ENCODE measurements at places on chromosomes 11 and 22. TPM values are rescaled to one million over a fixed set of nuclear protein-coding genes. Genes with fewer than 3 reads are reported as not detected.

- no peak for DNase-seq
These were observed 22.6 kb upstream of the PKNOX2 start for GRCh38 chr11:125141686-125142535.

- peak; percentile 91 for DNase-seq
These were observed 1.5 kb upstream of the LARGE1 start for GRCh38 chr22:33921525-33922348.

GRCh38 chr11:43567396-43567975 lies 113.1 kb upstream of the HSD17B12 start:
- DNase-seq = no peak

DNA sequence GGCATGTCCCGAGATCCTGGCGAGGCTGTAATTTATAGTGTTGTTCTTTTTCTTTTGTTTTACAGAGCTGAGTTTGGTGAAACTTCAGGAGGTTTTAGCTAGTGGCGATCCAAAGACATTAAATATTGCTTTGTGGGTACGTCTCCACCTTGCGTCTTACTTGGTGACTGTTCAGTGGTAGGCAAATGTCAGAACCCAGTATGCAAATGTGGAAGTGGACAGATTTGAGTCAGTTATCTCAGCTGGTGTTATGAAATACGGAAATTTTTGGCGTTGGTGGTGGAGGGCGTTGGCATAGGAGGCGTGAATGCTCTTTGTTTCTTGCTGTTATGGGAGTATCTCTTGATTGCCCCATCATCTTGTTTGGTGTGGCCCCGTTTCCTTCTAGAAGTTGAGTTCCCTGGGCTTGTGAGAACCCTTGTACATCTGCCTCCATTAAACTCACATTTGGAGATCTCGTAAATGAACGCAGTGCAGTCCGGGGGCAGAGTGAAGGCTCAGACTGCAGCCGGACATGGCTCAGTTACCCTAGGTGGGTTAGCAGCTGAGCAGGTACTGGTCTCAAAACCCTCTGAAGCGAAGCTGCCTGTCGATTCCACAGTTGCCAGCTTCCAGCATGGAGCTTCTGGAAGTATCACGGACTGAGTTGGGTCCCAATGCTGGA lies 39.9 kb downstream of the PTPRJ start:
- no peak for DNase-seq

GRCh38 chr11:62976109-62976508 lies 8.7 kb downstream of the SLC22A6 start:
- no peak for DNase-seq

GRCh38 chr11:45212566-45213315 lies 66.3 kb downstream of the PRDM11 start:
- peak; percentile 38 for DNase-seq

GRCh38 chr11:92830377-92831155 lies 138.9 kb upstream of the MTNR1B start:
- no peak for DNase-seq

- no peak for DNase-seq
These were observed 752 bp downstream of the POU2AF1 start for GRCh38 chr11:111378185-111378860.

- DNase-seq = peak; percentile 52
These were observed 75.0 kb downstream of the CDKN1C start for GRCh38 chr11:2810411-2811205.

- no peak for DNase-seq
These were observed 69.7 kb downstream of the TEAD1 start for GRCh38 chr11:12743834-12744449.

DNA sequence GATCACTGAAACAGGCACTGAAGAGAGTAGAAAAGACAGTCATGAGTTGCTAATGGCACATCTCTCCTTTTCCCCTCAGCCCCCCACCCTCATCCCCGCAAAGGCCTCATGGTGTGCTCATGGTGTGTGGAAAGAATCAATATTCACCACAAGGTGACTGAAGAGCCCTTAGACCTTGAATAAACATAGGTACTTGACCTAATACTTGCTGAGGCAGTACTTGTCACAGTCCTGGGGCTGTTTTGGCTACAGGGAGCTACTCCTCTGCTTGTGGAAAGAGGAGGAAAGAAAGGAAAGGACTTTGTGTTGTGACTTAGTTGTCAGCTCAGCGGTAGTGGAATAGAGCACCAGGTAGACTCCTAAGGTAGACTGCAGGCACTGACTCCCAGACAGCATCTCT lies 537.8 kb upstream of the CCDC179 start:
- DNase-seq = no peak

- no peak for DNase-seq
These were observed 5.5 kb downstream of the ADM start for GRCh38 chr11:10310301-10310841.

DNA sequence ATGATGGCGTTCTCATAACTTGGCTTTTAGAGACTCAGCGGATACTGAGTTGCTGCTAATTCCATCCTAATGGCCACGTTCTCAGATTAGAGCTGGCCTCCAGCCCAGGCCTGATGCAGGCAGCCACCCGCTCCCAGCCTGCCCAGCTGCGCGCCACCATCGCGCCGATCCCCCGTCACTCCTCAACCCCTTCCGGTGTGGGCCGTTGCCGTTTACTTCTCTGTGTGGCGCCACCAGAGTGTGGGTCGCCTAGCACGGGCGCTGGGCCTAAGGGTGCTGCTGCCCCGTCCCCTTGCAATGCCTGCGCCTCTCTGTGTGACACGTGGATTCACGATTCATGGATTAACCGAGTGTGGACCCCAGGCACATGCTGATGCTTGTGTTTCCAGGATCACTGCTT lies 1116.0 kb downstream of the BRD1 start:
- DNase-seq = peak; percentile 37

GRCh38 chr22:40193429-40194421 lies 16.0 kb downstream of the TNRC6B start:
- DNase-seq = peak; percentile 63

GRCh38 chr11:116485425-116485824 lies 287.4 kb downstream of the BUD13 start:
- no peak for DNase-seq

DNA sequence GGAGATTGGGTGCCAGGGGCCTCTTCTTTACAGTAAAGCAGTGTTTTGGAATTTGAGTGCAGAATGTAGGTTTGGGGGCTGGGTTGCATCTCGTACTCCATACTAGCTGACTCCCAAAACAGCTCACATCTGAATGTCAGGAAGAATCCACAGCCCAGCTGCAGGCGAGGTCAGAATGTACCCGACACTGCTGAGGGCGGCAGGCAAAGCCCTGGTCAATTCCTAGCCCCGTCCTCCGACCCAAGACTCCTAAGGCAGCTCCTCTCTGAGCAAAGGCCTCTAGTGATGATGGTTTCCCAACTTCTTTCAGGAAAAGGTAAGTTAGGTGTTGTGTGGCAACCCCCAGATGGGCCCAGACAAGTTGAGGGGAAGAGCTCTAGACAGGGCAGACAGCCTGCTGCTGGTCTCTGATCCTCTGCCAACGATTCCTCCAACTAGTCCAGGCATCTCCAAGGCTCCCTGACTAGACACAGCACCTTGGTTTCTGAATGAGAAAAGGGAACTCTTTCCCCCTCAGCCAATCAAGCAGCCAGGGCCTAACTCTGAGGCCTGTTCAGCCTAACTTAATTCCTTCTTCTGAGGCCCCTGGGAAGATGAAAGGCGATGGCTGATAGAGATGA lies 8.6 kb downstream of the LARGE2 start:
- DNase-seq = no peak

GRCh38 chr11:34222030-34222429 lies 116.6 kb downstream of the NAT10 start:
- DNase-seq = no peak

The SPDYC gene
- total RNA-seq = not detected

The OR6A2 gene
- 0.25 TPM for total RNA-seq

The TNNI2 gene
- total RNA-seq = 1.3 TPM

The MMP3 gene
- total RNA-seq = 0.44 TPM

All from kidney (tissue), 22 donors.